ENCODE measurements at places on chromosomes 11 and 22.
A peak's percentile ranks its signal among the peaks of the same experiment; 100 is the strongest.

- DNase-seq, result no peak
Measured at GRCh38 chr11:68855205-68855981, 13.7 kb upstream of the CPT1A start.

DNA sequence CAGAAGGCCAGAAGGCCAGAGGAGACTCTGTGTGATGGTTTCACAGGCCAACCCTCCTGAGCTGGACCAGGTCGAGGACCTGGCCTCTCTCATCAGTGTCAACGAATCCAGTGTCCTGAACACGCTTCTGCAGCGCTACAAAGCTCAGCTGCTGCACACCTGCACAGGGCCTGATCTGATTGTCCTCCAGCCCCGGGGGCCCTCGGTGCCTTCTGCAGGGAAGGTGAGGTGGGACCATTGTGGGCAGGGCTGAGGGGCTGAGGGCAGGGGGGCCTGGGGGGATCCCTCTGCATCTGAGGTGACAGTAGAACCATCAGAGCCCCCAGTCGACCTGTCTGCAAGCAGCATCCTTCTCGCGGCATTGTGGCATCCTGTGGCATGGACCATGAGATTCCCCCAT lies 30.3 kb downstream of the MYO18B start:
- no peak for DNase-seq

DNA sequence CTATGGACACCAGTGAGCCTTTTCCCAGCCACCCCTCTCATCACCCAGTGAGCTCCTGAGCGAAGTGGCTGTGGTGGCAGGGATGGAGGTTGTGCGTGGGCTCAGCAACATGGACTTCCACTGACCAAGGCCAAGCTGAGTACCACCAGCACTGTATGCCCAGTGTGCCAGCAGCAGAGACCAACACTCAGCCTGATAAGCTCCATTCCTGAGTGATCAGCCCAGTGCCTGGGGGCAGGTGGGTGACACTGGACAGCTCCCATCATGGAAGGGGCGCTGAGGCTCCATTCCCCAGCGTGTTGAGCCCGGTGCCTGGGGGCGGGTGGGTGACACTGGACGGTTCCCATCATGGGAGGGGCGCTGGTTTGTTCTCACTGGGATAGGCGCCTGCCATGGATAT lies 17.6 kb upstream of the CD81 start:
- no peak for DNase-seq

DNA sequence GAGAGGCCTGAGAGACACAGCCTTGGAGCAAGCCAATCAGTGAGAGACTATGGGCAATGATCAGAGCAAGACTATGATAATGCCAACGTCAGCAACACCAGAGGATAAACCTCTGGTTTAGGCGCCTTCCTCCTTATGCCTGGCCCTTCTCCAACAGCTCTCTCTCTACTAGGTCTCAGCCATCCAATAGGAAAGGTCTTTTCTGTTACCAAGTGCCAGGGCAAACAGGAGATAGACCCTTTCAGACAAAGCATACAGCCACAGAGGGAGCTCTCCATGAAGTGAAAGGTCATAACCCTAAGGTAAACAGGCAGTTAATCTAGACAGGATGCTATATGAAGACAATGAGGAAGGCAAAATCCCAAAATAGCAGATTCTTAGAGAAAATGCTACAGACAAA lies 9.5 kb downstream of the STK33 start:
- no peak for DNase-seq

DNA sequence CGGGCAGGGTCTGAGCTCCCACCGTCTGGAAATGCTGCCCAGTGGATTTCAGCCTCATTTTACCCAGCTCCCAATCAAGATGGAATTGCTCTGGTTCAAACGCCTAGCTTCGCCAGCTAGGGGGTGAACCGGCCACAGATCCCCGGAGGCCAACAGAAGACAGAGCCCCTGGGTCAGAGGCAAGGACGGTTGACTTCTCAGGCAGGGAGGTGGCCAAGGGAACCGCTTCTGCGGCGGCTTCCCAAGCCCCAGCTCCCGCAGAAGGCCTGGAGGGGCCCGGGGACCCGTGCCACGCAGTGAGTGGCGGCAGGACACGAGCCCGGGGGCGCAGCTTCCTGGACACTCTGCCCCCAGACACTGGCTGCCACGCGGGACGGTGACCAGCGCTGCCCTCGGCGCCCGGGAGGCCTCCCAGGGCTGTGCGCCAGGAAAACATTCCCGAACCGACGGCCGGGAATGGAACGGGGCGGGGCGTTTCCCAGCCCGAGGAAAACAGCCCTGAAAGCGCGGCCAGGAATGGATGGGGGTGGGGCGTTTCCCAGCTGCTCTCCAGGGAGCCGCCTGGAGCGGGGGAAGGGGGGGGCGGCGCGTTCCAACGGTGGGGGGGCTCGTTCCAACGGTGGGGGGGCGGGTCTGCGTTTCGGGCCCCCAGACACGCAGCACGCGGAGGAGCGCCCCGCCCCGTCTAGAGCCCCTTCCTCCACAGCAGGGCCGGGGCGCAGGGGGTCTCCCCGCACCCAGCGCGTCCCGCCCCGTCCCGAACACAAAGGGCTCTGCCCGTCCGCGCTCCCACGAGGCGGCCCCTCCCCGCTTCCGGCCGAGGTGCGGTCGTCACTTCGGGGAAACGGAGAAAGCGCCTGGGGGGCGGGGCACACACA lies 13.5 kb upstream of the B4GALNT4 start:
- DNase-seq, result peak; percentile 68

DNA sequence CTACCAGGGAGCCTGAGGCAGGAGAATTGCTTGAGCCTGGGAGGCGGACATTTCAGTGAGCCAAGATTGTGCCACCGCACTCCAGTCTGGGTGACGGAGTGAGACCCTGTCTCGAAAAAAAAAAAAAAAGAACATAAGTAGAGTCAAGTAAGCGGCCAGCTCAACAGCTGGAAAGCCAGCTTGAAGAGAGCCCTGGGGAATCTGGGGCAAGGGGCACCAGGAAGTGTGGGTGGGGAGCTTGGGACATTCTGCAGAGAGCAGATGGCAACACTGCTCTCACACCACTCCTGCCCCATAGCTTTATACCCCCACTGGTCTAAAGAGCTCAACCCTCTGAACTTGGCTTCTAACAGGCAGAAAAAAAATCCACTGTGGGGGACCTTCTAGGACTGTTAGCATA lies 505.6 kb downstream of the BUD13 start:
- no peak for DNase-seq

GRCh38 chr11:94493281-94494125 lies at the start of the genes ANKRD49 and MRE11:
TSS of gene ANKRD49 (plus strand) at chr11:94493984. CDS start at chr11:94496694, 2,710 bp downstream.
TSS of gene MRE11 (minus strand) at chr11:94493844. CDS start at chr11:94492801, 1,043 bp downstream.
- DNase-seq, result peak; percentile 88

GRCh38 chr22:50522208-50522805 lies 3.1 kb downstream of the SCO2 start:
- DNase-seq, result no peak

DNA sequence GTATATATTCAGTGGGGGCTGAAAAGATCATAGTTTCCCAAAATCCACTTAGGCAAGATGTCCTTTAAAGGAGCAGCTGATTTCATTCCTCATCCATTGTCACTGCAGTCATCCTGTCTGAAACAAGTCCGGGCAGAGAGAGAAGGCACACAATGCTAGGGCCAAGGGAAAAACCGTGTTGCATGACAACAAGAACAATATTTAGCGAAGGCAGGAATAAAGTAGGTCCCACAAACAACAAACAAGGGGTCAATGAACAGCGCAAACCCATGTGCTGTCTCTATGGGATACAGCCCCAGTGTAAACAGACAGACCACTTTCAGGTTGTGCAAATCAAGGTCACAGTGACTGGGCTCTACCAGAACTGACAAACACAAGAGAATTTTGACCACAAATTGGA lies 9.0 kb downstream of the PAMR1 start:
- no peak for DNase-seq

DNA sequence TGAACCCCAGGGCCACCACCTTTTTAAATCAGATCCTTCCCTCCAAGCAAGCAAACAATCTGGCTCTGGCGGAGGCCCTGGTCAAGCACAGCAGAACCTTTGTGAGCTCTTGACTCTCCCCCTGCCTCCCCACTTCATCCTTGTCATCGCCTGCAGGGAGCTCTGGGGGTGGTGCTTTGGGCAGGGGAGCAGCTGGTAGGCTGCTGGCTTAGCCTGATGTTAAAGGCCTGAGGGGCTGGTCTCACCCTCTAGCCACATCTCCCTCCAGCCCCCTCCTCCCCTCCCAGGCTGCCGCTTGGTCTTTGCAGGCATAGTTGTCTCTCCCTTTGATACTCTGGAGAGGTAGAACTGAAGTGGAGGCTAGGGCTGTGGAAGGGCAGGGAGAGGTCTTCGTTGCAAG lies 50.9 kb downstream of the THAP12 start:
- DNase-seq, result no peak

- no peak for DNase-seq
Measured at GRCh38 chr22:35517769-35518530, 22.7 kb upstream of the RASD2 start.

Data from hypothalamus (tissue), 51 donors.